ENCODE measurements at places on chromosomes 12 and 14. TPM values are rescaled to one million over a fixed set of nuclear protein-coding genes. Genes with fewer than 3 reads are reported as not detected.

GRCh38 chr14:49808780-49809179 lies 40.8 kb downstream of the KLHDC2 start:
- no peak for DNase-seq

- no peak for DNase-seq
Measured at GRCh38 chr12:71551529-71551928, 111.9 kb downstream of the LGR5 start.

DNA sequence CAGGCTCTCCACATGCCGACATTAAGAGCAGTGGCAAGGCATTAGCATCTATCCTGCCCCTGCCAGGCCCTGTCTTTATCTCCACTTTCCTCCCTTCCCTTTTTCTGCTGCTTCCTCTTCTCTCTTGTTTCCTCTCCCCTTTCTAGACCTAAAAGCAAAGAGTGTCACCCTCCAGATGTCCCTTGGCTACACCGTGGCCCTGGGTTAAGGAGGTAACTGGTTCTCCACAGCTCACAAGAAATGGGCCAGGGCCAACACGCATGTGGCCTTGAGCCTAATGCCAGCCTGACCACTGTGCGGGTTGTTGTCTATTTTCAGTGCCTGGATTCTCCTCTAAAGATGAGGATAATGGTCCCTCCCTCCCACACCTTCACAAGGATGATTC lies 41.7 kb upstream of the DDX11 start:
- no peak for DNase-seq

RNF41 gene
- 66.6 TPM for total RNA-seq

PTGER2 gene
- total RNA-seq: 0.43 TPM
